Type B pancreatic cell (in vitro differentiated cells): ENCODE measurements at places on chromosomes 1 and 21.
A peak's percentile ranks its signal among the peaks of the same experiment; 100 is the strongest.

GRCh38 chr21:42258150-42258884, 39.4 kb downstream of the ABCG1 start:
- no peak for DNase-seq

GRCh38 chr1:235206533-235207208, 45.6 kb upstream of the RBM34 start:
- DNase-seq, result no peak

DNA sequence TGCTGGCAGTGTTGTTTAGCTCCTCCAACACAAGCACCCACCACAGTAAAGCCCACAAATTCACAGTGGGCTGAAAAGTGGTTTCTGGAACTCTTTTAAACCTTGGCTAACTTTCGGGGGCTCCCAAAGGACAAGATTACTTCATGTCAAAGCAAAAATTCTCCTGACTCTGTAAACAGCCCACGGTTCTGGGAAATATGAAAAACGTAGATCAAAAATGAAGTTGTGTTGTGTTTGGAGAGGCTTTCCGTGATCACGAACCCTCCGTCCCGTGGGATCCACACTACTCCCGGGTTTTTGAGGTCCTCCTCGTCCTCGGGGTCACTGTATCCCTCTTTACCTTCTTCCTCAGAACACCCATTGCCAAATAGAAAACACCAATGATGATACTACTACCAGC, 159.0 kb upstream of the RUNX1 start:
- DNase-seq, result no peak

DNA sequence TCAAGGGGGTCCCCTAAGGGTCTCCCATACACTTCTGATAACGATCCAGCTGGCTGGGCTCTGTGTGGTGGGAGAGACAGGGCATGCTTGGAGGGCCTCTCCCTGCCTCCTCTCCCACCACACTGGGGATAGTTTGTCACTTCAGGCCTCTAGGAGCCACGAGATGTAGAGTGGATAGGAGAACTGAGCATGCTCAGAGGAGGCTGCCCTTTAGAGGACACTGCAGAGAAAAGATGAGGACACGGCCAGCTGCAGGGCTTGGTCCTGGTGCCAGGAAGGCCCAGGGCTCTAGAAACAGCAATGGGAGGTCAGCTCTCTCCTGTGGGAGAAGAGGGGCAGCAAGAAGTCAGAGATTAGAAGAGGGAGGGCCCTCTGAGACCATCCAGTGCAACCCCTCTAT, 25.7 kb downstream of the SLC9A1 start:
- DNase-seq, result no peak

- no peak for DNase-seq
Measured at GRCh38 chr1:64748222-64748621, 3.3 kb downstream of the RAVER2 start.

DNA sequence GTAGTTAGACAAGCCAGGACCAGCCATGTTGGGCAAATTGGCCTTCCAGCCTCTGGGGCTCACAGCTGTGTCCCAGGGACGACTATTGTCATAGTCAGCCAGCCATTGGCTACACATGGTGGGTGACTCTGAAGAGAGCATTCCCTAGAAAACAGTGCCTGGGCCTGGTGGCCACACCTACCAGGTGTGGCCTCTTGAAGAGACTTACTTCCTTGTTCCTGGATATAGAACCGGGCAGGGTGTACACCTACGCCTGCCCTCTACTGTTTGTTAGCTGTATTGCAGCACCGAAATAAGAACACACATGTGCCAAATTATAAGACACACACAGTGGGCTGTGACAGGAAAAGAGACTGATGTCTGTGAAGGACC, 134.6 kb upstream of the ARHGEF16 start:
- DNase-seq, result no peak

GRCh38 chr1:157249326-157249725, 111.1 kb upstream of the ETV3 start:
- DNase-seq, result no peak

DNA sequence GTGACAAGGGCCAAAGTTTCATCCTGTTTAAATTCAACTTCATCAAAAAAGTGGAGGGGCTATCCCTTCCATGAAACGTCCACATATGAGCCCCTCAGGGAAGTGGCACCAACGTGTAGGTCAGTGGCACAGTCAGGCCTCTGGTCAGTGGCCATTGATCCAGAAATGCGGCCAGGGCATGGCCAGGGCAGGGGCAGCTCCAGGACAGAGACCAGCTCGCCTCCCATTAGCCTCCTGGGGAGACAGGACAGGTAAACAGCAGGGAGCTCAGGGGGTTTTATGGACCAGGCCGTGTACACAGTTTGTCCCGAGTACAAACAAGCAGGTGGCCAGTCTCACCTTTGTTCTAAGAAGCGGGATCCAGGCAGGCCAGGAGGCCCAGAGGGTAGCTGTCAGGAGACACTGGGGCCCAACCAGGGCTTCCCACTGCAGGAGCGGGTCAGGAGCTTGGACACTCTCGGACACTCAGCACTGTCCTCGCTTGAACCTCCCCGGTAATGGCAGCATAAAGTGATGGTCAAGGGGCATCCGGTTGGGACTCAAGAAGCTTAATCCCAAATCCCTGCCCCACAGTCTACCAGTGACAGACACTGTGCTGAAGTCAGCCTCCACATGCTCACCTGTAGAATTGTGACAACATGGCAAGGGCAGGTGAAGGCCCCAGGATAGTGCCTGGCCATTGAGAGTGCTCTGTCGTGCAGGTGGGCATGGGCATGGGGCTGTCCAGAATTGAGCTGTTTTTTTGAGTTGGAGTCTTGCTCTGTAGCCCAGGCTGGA, 144.1 kb upstream of the ERRFI1 start:
- no peak for DNase-seq

DNA sequence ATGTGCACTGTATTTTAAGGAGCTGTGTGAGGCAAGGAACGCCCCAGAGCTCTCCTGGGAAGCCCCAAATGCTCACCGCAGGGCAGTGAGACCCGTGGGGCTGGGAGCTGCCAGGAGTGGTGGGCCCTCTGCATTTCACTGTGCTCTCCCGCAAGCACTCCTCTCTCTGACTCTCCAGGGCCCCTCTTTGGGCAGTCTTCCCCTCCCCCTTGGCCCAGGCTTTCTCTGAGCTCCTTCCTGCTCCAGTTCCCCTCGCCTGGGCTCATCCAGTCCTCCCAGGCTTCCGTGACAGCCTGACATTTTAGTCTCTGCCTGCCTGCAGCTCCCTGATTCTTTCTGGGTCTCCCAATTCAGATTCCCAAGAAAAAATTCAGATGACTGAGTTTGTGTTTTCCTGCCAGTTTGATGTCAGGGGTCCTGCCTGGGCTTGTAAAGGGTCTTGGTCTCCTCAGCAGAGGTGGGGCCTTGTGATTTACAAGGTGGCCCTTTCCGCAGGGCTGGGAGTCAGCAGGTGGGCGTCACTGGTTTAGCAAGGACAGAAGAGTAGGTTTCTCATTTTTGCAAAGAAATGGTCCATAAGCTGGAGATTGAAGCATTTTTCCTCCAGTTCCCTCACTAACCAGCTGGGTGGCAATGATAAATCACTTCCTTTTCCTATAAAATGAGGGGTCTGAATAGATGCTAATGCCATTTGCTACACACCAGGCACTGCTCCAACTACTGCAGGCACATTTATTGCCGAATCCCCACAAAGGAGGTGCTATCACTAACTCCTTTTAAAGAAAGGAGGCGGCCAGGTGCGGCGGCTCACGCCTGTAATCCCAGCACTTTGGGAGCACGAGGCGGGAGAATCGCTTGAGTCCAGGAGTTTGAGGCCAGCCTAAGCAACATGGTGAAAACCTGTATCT, 1.9 kb upstream of the CA6 start:
- DNase-seq, result no peak

DNA sequence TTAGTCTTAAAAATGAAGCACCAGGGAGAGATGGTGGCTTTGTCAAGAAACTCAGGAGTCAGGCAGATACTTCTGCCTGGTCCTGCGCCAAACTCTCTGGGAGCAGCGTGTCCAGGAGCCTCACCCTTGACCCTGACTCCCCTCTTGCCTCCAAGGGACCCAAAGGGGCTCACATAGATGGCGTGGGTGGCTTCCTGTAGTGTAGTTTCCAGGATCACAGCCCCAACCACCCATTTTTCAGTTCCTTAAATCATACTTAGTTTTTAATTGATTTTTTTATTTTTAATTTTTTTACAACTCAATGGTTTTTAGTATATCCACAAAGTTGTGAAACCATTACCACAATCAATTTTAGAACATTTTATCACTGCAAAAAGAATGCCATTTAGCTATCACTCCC, 107.7 kb upstream of the IGSF21 start:
- DNase-seq, result no peak

GRCh38 chr1:61692155-61692800, 32.7 kb downstream of the TM2D1 start:
- DNase-seq, result no peak

DNA sequence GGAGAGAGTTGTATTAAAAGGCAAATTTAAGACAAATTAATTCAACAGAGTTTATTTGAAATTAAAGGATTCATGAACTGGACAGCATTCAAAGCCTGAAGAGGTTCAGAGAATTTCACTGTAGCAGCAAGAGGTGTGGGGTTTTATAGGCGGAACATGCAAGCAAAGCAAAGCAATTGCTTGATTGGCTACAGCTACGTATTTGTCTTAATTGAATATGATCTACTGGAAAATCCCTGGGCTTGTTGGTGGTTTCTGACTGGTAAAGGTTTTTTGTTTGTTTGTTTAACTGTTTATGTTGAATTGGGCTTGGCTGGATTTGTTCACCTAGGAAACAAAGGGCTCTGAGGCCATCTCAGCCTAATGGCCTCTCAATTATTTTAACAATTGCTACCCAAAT, 61.5 kb downstream of the KCNK1 start:
- DNase-seq, result no peak

GRCh38 chr1:61387829-61388228, 305.5 kb downstream of the NFIA start:
- no peak for DNase-seq

GRCh38 chr1:5110508-5110907, 456.1 kb downstream of the AJAP1 start:
- DNase-seq, result no peak

- no peak for DNase-seq
Measured at GRCh38 chr1:218742467-218743262, 397.5 kb downstream of the TGFB2 start.

DNA sequence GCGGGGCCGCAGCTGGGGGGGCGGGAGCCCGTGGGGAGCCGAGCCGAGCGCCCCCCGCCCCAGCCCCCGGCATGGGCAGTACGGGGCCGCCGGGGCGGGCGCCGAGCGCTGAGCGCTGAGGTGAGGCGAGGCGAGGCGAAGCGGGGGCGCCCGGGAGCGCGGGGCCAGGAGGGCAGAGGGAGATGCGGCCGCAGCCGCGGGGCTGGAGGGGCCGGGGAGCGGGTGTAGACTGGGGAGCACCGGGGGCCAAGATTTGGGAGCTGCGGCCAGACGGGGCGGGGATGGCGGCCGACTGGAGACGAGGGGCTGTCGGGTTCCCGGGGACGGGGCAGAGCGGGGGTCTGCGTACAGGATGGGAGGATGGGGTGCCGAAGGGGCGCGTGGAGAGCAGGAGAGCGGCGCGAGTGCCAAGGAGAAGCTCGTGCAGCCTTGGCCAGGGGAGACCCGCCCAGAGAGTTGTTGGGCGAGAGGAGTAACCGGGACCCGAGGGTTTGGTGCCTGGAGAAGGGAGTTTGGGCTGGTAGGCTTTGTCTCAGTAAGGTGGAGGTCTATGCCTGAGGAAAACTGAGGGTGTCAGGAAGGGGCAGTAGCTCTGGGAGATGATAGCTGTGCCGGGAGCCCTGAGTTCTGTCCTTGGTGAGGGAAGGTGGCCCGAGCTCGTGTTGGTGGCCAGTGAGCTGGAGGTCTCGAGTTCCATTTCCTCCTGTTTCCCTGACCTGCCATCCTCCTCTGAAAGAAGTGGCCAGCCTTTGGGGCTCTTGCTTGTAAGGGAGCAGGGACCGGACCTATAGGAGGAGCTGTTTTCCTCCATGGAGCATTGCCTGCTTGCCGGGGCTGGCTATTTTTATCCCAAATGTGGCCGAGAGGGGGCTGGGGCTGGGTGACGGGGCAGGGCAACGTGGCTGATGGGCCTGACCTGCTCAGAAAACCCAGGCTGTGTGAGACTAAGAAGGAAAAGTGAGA, 539 bp downstream of the ATP8B2 start:
- peak; percentile 80 for DNase-seq

DNA sequence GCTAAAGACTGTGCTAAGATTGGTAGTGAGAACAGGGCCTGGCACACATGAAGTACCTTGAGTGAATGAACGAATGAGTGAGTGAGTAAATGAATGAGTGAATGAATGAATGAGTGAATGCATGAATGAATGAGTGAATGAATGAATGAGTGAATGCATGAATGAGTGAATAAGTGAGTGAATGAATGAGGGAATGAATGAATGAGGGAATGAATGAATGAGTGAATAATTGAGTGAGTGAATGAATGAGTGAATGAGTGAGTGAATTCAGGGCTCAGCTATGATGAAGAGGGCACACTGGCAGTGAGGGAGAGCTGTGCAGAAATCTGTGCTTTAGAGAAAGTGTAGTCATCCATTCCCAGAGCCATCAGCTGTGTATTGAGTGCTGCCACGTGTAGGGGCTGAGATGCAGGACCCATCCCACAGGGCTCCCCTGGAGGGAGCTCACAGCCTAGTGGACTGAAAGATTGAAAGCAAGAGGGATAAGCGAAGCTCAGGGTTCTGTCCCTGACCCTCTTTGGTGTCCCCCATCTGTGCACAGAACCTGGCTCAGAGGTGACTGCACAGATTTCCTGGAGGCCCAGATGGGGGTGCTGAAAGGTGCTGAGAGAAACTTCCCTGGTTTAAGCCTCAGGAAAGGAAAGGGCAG, 217.9 kb upstream of the VAMP3 start:
- DNase-seq, result no peak

- no peak for DNase-seq
Measured at GRCh38 chr1:55538428-55538827, 323.3 kb upstream of the USP24 start.

DNA sequence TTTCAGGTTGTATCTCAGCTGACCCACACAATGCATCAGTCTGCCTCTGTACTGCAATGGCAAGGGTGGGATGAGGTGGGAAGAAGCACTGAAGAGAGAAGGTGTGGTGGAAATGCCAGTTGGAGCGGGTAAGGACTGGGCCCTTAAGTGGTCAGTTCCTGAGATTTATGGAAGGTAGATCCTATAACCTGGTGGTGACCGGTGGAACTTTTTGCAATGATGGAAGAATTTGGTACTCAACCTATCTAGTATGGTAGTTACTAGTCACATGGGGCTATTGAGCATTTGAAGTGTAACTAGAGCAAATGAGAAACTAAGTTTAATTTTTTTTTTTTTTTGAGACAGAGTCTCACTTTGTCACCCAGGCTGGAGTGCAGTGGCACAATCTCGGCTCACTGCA, 8.2 kb upstream of the HPCAL4 start:
- no peak for DNase-seq

GRCh38 chr1:42784547-42784945, 245 bp upstream of the TMEM269 start:
- DNase-seq, result no peak

GRCh38 chr1:64955097-64956009, 11.0 kb downstream of the JAK1 start:
- no peak for DNase-seq

GRCh38 chr1:209073879-209074278, 509.6 kb upstream of the CAMK1G start:
- DNase-seq, result no peak

GRCh38 chr1:110123224-110123623, 11.0 kb downstream of the UBL4B start:
- DNase-seq, result no peak
